DMS53 (cell line): ENCODE measurements at places on chromosomes 3 and 15.

DNA sequence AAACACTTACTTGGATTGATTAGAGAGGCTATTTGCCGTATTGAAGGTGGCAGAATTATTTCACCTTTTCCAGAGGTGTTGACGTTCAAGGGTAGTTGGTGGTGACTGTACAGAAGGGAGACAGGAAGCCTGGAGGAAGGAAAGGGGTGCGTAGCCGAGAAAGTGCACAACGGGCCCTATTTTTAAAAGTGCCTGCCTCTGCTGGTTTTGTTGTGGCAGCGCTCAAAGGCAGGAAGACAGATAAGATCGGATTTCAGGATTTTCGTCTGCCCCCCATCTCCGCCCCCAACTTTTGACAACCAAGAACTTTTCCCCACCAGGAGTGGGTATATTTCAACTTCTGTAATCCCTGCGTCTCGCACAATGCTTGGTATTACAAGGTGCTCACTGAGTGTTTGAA is 38.5 kb downstream of the SMAD3 start:
- DNase-seq: no peak

- no peak for DNase-seq
Observed at GRCh38 chr15:83065431-83065830, 1.6 kb downstream of the BTBD1 start.

DNA sequence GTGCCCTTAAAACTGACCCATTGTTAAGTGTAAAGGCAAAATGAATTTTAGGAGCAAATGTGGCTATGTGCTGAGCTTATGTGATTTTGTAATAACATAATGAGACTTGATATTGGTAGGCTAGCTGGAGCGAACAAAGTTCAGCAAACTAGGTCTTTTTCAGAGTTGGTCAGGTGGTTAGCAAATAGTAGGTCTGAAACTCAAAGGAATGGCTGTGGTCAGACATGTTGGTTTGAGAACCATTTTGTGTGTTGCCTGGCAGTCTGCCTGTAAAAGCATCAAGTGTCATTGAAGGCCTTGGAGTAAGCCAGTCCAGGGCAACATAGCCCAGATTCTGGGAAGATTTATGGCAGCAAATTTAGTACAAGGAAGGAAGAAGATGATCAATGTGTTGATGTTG is 16.4 kb downstream of the FBXO22 start:
- DNase-seq: no peak

GRCh38 chr15:65077981-65078352 is 1.4 kb downstream of the KBTBD13 start:
- DNase-seq: peak; percentile 79

GRCh38 chr3:99865321-99865720 is 47.7 kb downstream of the CMSS1 start:
- DNase-seq: no peak

DNA sequence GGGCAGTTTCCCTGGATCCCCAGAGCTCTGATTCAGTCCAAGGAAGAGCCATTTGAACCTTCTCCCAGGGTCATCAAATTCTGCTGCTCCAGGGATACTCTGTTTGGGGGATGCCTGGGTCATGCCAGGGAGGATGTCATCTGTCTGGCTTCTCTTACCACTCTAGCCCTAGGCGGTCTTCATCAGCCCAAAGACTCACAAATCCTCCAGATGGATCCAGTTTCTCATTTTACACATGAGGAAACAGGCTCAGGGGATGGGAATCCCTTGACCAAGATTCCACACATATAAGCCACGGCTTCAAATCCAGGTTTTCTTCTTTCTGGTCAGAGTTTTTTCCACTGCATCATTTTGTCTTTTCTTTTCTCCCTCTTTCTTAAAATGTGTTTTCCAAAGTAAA is 36.7 kb downstream of the SLC28A1 start:
- no peak for DNase-seq

GRCh38 chr3:165185707-165186327 is 10.4 kb downstream of the SLITRK3 start:
- peak; percentile 80 for DNase-seq

DNA sequence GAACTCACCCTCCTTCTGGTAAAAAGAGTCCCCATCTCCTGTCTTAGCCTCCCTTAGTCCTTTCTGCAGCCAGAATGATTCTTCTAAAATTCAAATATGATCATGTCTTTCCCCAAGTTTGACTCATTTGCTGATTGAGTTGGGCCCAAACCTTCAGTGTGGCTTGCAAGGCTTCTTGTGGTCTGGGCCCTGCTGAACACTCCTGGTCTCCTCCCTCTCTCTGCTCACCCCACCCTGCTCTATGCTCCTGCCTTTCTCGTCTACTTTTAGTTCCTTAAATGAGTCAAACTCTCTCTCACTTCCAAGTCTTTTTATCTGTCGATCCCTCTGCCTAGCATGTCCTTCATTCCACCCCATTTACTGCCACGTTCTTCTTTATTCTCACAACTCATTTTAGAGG is 72.6 kb downstream of the CCR1 start:
- DNase-seq: no peak

- no peak for DNase-seq
Observed at GRCh38 chr3:189664311-189664710, 33.1 kb downstream of the TP63 start.

DNA sequence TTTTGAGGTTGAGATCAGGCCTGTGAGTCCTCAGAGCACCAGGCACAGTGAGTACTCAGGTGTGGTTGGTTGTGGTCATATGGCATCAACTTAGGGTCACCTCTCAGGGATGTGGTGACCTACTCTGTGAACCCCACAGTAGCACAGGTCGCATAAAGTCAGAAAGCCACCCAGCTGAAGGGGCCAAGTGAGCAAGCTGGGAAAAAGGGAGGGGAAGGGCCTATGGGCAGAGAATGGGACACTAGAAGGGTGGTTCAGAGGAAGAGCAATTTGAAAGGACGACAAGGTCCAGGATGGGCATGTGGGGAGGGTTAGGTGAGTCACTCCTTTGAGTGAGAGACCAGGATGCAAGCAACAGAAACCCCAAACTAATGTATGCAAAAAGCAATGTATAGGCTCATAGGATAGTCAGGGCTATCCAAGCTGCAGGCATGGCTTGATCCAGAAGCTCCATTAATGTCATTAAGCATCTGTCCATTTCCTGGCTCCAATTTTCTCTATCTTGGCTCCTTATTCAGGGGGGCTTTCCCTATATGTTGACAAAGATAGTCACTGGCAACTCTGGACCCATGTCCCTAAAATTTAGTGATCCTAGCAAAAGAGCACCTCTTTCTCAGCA is 33.5 kb downstream of the HMCES start:
- peak; percentile 14 for DNase-seq
